Activated CD4-positive, alpha-beta T cell treated with anti-CD3 and anti-CD28 coated beads, Interleukin-2, amount 50 U/mL, for 16 hours (primary cell): ENCODE measurements at places on chromosomes 1 and 21.
A peak's percentile ranks its signal among the peaks of the same experiment; 100 is the strongest.

DNA sequence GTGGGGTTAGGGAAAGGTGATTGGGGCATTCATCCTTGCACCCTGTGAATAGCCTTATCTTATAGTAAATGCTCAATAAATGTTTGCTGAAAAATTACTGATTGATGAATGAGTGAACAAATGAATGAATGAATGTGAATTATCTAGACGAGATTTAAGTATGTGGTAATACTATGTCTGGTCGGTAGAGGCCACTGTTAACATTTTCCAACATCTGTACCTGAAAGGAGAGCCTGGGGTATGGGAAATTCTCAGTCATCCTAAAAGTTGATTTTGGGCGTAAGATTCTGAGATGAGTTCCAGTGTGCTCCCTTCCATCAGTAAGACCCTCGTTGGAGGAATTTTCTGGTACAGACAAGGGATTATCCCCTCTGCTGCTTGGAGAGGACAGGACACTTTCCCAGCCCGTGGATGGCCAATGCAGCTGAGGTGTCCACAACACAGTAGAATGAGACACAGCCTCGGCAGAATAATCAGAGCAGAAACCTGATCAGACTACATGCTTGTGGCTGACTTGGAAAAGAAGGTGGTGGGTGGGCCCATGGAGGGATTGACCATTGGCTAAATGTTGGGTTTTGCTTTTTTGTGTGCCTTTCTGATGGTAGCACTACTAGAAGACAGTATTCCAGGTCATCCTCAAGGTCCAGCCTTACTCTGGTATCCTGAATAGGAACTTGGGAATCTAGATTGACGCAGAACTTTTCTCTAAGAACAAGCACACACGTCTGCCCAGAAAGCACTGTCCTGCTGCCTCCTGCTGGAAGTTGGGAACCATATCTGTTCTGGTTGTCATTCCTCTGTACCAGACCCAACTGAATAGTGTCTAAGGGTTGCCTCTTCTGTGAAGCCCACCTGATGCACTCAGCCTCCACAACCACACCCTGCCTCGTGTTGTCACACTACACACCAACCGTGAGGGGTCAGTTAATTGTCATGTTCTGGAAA lies 262.0 kb downstream of the TNR start:
- peak; percentile 32 for DNase-seq

DNA sequence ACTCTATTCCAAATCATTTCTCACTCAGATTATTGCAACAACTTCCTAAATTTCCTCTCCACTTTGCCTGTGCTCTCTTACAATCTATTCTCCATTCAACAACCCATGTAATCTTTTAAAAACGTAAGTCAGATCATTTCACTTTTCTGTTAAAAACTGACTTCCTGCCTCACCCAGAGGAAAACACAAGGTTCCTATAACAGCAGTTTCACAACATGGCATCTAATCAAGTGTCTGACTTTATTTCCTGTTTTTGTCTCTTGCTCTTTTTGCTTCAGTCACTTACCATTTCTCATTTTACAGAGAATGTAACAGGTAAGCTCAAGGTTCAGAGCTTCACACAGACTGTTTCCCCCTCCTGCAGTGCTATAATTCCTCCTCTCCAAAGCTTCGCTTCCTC lies 560.7 kb downstream of the LRRIQ3 start:
- no peak for DNase-seq

DNA sequence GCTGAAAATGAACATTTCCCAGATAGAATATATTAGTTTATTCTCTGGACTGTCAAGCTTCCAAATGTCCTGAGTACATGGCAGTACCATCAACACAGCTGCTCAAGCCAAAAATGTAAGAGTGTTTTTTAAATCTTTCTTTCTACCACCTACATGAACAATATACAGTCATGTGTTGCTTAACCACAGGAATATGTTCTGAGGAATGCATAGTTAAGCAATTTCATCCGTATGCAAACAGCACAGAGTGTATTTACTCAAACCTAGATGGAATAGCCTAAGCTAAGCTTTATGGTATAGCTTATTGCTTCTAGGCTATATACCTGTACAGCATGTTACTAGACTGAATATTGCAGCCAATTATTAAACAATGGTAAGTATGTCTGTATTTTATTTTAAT lies 561.9 kb upstream of the ADGRL4 start:
- no peak for DNase-seq

DNA sequence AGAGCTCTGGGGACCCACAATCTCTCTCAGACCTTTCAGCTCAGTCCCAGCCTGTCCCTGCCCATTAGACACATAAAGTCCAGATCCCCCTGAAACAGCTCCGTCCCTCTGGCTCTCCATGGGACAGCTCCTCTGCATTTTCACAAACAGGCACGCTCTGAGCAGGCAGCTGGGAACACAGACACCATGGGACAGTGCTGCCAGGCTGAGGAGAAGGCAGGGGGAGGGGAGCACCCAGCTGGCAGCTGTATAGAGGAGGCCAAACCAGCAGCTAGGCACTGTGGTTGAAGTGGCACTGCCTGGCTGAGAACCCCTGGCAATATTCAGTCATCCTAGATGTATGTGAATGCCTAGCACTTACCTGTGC lies 2.0 kb downstream of the TMEM63A start:
- no peak for DNase-seq

GRCh38 chr1:215473943-215474342 lies 93.2 kb upstream of the KCTD3 start:
- DNase-seq = no peak

DNA sequence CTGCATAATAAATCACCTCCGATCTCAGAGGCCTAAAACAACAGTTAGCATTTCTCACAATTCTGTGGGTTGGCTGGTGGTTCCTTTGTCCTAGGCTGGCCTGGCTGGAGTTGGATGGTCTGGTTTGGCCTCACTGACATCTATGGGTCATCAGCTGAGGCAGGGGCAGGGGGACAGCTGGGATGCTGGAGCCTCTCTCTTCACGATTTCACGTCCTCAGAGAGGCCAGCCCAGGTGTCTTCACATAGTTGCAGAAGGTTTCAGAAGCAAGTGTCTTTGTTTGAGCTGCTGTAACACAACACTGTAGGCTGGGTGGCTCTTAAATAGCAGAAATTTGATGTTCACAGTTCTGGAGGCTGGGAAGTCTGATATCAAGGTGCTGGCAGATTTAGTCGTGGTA lies 155.5 kb upstream of the CACNA1E start:
- no peak for DNase-seq

DNA sequence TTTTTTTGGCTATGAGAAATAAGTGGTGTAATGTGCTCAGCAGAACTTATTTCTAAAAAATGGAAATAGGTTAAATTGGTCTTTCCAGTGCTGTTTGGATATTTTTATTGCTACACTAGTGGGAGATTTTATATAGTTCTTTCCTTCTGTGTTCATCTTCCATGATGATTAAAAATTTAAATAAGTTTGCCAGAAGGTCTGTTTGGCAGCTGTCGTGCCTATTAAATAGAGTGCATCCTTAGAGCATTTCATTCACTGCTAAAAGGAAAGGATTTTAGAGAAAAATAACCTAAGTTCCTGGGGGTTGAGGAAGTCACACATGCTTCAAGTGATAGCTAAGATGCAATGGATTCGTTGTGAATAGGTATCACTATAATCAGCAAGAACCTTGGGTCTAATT lies 29.7 kb upstream of the RAVER2 start:
- DNase-seq = no peak
